ENCODE measurements at places on chromosomes 11 and 22.

DNA sequence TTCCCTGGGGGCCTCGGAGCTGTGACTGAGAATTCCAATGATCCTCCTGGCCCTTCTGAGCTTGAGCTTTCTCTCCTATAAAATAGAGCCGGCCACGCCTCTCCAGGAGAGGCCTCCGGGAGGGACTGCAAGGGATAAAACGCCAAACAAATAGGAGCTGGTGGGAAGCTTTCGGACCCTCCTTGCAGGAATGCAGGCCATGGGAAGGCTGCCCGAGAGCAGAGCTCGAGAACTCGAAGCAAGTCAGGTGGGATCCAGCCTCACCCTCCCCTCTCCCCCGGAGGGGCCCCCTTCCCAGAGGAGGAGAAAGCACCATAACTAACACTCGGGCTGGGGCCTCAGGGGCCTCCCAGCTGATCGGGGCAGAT lies 34.6 kb downstream of the FLRT1 start:
- DNase-seq = no peak

- peak; percentile 53 for DNase-seq
Measured at GRCh38 chr22:36073476-36073875, 44.9 kb upstream of the RBFOX2 start.

DNA sequence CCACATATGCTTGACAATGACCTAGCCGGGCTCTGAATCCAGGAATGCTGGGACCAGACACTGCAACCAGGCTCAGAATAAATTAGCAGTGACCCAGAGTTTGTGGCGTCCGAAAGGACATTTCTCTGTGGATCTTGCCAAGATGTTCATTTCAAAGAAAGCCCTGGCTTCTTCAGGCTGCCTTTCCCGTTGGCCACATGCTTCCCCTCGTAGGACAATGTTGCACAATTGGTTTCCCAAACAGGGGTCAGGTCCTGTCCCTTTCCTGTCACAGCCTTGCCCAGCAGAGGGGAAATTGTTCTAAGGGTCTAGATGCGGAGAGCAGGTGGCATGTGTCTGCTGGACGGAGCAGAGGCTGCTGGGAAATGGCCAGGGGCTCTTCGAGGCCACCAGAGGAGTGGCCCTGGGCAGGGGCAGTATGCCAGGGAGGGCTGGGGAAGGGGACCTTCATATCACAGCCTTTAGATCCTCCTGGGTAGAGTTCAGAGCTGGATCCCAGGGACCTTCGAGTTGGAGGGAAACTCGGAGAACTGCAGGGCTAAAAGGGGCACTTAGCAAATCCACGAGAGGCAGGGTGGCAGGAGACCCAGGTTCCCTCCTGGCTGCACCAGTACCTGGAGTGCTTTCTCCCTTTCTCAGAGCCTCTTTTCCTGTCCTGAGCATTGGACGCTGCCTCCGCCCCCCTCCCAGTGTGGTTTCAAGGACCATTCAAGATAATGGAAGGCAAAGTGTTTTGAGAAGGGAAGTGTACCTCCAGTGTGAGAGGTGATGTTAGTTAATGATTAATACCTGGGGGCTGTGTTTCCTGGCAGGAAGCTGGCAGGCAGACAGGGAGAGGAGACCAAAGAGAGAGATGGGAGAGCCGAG lies 42.3 kb downstream of the C11orf96 start:
- no peak for DNase-seq

DNA sequence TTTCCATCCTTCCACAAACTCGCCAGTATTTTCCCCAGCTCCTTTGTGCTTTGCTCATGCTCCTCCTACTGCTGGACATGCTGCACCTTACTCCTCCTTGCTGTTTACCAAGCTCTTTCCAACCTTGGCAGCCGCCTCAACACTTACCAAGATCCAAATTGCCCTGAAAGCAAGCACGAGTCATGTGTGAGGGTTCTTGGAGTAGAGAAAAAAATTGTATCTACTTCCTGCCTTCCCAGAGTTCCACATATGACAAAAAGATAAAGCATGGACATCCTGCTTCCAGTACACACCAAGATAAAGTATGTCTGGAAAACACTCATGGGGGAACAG lies 767.5 kb downstream of the NTM start:
- DNase-seq = no peak

GRCh38 chr11:9208726-9209501 lies 56.2 kb downstream of the DENND5A start:
- no peak for DNase-seq

Data from HCEC 1CT (cell line).